ENCODE measurements at places on chromosomes 3 and 15.

DNA sequence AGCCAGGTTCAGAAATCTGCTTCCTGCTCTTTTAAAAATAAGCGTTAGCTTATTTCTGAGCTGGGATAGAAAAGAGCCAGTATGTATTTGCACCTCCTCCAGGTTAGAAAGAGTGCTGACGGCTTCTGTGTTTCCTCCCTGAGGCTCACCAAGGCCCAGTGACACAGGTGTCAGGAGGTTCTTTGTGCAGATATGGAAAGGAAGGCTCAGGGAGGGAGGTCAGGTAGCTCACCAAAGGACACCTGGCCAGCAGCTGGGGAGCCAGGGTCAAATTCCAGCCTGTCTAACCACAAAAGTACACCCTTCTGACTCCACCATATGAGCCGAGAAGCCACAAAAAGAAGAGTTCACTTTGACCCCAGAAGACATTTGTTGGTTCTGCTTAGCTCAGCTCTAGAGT is 201.0 kb upstream of the WNT5A start:
- DNase-seq, result no peak

DNA sequence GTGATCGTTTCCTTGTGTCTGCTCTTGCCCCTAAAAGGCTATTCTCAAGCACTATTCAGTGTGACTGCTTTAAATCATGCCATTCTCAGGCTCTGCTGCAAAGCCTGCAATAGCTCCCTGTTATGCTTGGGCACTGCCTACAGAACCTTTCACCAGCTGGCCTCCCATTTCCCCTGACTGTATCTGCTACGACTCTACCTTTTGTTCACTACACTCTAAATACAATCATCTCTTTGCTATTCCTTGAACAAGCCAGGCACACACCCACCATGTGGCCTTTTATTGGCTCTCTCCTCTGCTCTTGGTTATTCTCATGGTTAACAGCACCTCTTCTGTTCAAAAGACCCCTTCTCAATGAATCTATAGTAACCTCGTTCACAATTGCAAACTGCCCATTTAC is 29.6 kb upstream of the FNDC3B start:
- no peak for DNase-seq

GRCh38 chr15:85706779-85707518 is 87.8 kb downstream of the KLHL25 start:
- DNase-seq, result no peak

- DNase-seq, result no peak
Measured at GRCh38 chr3:151015767-151016477, 43.4 kb upstream of the CLRN1 start.

DNA sequence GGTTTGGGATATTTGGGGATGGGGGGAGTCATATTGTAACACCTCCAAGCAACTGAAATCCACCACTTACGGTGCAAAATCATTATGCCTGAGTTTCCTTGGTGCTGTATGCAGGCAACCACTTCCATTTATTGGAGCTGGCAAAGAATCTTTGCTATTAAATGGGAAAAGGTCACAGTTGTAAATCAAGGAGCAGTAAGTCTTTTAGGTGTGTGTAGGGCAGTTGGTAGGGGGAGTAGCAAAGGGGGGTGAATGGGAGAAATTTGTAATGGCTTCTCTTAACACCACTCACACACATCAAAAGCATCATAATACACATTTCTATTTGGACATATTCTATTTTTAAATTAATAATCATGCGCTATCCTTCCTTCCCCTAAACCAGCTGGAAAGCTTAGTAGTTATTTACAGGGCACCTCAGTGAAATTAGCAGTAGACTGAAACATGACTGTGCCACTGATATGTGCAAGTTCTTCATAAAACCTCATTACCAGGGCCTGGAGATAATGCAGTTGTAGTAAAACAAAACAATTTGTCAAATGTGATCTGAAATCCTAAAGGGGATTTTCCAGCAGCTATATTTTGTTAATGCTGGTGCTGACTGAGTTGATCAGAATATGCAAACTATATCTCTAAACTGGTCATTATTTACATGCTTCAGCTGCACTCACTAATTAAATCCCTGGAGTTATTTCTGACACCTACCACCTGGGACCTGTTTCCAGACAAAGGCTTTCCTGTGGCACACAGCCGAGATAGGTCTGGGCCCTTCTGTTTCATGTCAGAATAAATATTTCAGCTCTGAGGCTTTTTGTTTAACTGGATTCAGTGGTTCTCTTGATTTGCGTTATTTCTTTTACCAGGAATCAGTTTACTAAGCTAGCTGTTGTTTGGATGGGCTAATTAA is 90.1 kb downstream of the B3GALNT1 start:
- peak; percentile 76 for DNase-seq

DNA sequence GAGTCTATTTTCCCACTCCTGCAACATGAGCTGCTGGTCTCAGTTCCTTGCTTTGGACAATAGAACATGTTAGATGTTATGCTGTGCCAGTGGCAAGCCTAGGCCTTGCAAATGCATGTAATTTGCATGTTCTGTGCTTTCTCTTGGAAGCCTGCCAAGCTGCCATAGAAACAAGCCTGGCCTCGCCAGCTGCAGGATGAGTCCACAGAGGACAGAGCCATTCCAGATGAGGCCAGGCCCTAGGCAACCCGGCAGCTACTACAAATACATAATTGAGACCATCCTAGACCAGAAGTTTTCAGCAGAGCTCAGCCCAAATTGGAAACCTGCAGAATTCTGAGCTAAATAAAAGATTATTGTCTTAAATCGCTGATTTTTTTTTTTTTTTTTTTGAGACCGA is 39.6 kb downstream of the TRIM69 start:
- DNase-seq, result peak; percentile 9

- DNase-seq, result no peak
Measured at GRCh38 chr3:31996195-31996594, 14.6 kb downstream of the ZNF860 start.

GRCh38 chr15:59492389-59493377 is 54.7 kb downstream of the FAM81A start:
- DNase-seq, result peak; percentile 50

DNA sequence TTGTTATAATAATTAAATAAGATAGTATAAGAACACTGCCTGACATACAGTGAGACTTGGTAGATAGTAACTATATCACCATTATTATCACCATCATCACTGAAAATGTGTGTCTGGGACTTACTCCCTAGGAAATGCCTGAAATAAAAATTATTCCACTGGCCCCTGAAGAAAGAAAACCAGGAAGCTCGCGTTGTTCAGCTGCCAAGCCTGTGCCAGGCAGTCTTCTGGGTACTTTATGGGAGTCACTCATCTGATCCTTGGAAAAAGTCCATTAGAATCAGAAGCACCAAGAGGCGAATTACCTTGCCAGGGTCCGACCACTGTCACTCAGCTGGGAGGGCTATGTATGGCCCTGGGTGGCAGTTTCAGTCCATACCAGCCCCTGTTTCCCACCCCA is 220.3 kb upstream of the TPM1 start:
- DNase-seq, result no peak

DNA sequence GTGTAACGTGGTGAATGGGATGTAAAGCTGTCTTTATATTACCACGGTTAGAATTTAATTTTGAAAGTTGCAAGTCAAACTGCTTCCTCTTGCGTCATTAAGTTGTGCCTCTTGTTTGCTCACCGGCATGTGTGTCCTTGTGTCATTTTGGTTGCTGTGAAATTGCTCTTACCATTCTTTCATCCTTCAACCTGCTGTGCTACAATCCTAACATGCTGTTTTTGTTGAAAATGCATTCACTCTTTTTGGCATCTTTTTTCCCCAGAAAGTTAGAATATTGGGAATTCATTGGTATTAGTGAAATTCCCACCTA is 164.7 kb downstream of the PGPEP1L start:
- DNase-seq, result no peak

DNA sequence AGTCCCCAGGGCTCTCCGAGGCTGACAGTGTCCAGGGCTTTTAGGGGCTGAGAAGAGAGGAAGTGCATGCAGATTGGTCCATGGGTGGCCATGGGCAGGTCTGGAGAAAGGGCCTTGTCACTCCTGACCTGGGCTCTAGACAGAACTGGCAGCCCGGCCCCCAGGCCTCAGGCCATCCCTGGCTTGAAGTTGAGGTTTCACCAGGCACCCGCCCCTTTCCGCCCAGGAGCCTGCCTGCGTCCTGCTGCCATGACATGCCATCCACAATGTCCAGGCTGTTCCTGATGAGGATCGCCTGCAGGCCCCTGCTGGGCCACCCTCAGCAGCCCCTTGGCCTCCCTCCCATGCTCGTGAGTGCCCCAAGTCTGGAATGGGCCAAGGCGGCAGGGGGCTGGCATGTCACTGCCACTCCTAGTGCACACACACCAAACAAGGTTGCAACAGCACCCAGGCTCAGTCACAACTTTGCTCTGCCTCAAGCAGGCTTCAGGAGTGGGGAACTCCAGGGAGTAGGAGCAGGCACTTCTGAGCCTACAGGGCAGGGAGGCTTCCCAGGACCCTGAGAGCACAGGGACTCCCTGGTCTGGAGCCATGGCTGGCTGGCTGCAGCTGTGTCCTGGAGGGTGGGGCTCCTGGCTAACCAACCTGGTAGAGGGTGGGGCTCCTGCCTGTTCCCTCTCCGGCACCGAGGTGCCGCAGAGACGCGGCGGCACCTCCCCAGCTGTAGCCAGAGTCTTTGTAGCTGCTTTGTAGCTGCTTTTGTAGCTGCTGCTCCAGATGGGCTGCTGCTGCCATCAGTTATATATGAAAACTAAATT is 1457.1 kb upstream of the GBE1 start:
- DNase-seq, result no peak

- no peak for DNase-seq
Measured at GRCh38 chr3:42214064-42214463, 51.9 kb downstream of the CCK start.

DNA sequence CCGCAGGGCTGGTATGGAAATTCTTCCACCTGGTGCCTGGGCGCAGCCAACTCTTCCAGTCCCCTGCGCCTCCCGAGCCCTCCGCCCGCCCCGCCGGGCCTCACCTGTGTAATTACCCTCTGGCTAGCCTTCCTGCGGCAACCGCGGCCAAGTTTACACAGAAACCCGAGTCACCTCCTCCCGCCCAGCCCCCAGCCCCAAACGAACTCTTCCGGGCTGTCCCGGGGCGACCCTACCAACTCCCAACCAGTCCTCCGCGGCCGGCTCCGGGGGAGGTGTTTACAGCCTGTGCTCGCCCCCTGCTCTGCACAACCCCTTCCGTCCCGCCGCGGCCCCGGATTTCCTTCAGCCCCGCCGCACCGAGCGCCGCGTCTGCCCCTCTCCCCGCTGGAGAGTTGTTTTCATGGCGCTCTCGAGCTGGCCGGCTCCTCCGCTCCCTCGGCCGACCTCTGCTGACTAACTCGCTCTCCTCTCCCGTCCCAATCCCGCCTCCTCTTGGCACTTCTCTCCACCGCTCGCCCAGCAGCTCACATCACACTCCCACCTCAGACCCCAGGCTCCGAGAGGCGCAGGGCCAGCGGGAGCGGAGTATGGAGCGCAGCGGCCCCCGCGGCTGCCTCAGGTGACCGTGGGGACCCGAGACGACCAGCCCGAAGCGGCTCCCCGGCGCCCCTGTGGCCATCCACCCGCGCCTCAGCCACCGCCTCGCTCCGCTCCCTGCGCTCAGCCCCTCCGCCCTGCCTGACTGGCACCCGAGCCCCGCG is 538 bp downstream of the ATOSA start:
- DNase-seq, result peak; percentile 71

- no peak for DNase-seq
Measured at GRCh38 chr15:41911691-41912345, 18.0 kb upstream of the SPTBN5 start.

- DNase-seq, result peak; percentile 34
Measured at GRCh38 chr3:42052484-42053351, 38.4 kb upstream of the TRAK1 start.

GRCh38 chr15:93170329-93170728 is 81.3 kb upstream of the RGMA start:
- DNase-seq, result no peak

DNA sequence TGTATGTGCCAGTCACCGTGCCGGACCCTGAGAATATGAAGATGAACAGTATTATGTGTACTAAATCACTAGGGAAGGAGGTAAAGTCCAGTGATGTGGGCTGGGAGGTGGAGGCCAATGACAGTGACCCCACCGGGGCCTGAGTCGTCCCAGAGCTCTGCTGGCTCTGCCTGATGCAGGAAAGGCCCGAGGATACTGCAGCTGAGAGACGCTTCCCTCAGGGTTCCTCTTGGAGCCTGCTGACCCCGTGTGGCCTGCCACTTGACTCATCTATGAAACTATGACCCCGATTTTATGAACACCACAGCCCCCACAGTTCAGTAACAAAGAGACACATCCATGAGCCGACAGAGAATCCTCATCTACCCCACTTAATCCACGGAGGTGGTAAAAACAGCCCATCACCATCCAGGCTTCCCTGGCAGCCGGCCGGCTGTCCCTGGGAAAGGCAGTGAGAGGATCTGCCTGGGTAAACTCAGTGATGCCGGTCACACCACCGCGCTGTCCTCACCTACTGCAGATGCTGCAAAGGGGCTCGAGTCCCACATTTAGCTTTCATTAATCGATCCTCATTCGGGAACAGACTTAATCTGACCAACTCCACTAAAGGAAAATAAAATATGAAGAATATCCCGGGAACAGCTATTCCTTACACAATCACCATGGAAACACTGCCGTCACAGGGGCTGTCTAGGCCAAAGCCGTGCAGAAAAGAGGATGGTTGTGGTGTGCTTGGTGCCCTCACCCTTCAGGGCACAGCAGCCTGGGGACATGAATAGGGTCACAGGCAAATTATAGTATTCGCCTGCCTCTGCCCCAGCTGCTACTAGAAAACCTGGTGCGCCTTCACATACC is 82.9 kb downstream of the ARRDC4 start:
- no peak for DNase-seq

DNA sequence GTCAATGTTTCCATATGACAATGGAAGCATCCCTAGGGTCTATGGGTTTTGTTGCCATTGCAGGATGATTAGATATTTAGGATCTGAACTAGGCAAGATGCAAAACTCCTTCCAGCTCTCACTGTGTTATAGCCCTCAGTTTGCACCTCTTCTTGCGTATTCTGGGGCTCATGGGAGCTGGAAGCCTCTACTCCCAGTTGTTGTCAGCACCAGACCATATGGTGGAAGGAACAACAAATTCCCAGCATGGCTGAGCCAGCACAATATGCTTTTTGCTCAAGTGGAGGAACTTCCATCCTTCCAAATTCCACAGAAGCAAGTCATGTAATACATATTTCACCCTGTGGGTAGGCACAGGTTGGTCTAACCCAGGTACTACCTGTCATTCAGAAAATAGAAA is 18.5 kb upstream of the CTXND1 start:
- DNase-seq, result no peak

- peak; percentile 34 for DNase-seq
Measured at GRCh38 chr3:62143843-62144450, 229.4 kb downstream of the FEZF2 start.

GRCh38 chr3:146493761-146494160 is 24.4 kb upstream of the PLSCR2 start:
- no peak for DNase-seq

All from NCI-H146 (cell line).